ENCODE measurements at places on chromosomes 5 and 9.

- no peak for DNase-seq
Measured at GRCh38 chr5:33894566-33894965, 2.8 kb upstream of the ADAMTS12 start.

DNA sequence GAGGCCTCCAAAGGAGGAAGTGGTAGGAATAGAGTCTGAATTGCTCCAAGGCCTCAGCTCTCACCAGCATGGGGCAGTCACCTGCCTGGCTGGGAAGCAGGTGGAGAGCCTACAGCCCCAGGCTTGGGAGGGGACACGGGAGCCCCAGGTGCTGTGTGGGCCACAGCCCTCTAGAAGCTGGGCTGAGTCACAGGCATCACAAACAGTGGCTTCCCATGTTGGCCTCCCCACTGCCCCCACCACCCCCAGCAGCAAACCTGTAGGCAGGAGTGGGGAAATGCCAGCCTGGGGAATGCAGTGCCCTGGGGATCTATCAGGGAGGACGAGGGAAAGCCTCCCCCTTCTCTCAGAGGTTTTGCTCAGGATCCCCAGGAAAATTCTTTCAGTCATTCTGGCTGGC, 309.6 kb downstream of the SLIT3 start:
- DNase-seq, result no peak

DNA sequence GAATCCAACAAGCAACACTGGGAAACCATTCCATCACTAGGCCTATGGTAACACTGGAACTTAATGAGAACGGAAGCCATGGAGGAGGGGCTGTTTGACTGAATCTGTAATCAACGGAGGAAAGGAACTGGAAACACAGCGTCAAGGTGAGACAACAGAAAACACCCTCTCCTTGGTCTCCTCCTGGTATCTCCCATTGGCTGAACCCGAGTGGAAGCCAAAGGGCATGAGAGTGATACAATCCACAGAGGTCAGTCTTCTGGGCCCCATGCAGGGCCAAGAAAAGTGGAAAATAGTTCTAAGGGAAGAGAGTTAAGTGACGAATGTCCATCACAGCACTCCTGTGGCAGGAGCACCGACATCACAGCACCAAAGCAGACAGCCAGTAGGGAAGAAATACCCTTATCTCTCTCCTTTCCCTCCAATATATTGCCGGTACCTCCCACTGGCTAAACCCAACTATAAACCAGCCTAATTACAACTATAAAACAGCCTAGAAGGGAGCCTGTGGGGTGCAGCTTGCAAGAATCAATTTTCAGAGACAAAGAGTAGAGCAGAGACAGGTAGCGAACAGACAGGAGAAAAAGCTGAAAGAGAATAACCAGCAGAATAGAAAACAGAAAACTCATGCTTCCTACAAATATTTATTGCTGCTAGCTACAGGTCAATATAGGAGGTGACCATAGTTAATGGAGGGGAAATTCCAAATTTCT, 107.4 kb upstream of the IFNE start:
- DNase-seq, result no peak

- no peak for DNase-seq
Measured at GRCh38 chr5:88660947-88661805, 221.8 kb downstream of the MEF2C start.

- no peak for DNase-seq
Measured at GRCh38 chr9:110846215-110846614, 177.6 kb downstream of the MUSK start.

- no peak for DNase-seq
Measured at GRCh38 chr5:168646335-168646734, 67.2 kb upstream of the PANK3 start.

GRCh38 chr5:143593723-143594122, 190.2 kb upstream of the NR3C1 start:
- DNase-seq, result no peak

GRCh38 chr5:178431782-178432165, 158.4 kb downstream of the COL23A1 start:
- no peak for DNase-seq

GRCh38 chr9:82489201-82489821, 500.7 kb downstream of the SPATA31D1 start:
- DNase-seq, result no peak
